HAP-1 (cell line): ENCODE measurements at places on chromosomes 12 and 14.
A peak's percentile ranks its signal among the peaks of the same experiment; 100 is the strongest.

DNA sequence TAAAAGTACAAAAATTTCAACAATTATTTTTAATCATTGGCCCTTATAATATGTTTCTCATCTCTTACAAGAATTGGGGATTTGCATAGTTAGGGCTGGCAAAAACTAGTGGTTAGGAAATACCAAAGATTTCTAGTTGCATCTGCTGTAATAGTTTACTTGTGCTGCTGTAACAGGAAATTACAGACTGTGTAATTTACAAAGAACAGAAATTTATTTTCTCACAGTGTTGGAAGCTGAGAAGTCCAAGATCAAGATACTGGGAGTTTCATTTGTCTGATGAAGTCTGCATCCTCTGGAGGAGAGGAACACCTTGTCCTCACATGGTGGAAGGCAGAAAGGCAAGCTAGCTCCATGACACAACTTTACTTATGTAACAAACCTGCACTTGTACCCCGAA is 157.0 kb downstream of the FLRT2 start:
- no peak for DNase-seq

DNA sequence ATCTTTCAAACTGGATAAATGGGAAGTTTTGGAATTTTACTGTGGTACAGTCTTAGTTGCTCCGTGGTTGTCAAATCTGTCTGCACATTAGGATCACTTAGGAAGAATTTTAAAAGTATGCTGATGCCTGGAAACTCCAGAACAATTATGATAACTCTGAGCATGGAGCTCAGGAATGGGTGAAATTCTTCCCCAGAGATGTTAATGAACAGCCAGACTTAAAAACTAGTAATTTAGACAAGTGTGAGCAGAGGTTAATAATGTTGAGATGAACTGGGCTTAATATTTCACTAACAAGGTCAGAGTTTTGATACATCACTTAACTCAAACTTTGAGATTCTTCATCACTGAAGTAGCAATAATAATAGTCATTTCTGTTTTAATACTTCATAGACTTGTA is 94.5 kb downstream of the NTS start:
- DNase-seq, result no peak

- DNase-seq, result no peak
Observed at GRCh38 chr12:47825173-47825639, 5.5 kb upstream of the HDAC7 start.

GRCh38 chr12:130876758-130877157 is 4.9 kb downstream of the RAN start:
- DNase-seq, result no peak

GRCh38 chr14:21626491-21627230 is 8.1 kb downstream of the OR10G2 start:
- no peak for DNase-seq

DNA sequence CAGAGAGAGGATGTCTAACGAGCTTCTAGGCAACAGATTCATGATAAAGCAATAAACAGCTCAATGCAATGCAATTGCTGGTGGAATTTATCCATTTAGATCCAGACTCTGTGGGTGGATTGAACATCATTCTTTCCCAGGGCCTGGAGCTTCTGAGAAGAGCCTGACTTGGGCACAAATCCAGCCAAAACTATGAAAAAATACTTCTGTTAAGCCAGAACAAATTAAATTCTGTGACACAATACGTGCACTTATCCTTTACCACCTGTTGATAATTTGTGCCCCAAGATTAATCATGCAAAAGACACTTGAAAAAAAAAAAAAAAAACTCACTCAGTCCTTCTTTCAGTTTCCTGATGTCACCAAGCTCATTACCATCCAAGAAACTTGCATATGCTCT is 446.0 kb upstream of the DCN start:
- no peak for DNase-seq

DNA sequence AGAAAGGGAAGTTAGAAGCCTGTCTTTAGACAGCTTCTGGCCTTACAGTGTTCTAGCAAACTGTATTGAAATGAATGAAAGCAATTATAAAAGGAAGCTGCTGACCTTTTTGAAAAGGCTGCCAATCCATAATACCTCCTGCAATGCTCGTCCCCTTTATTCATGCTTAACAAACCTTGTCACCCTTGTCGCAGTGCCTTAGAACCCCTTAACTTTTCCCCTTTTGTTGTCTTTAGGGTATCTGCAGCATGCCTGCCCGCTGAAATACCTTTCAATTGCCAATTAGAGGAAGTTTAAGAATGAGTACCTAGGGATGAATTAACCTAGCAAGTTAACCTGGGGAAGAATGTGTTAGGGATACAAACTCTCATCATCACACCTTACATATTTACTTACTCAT is 731.2 kb downstream of the RERGL start:
- DNase-seq, result no peak

- DNase-seq, result peak; percentile 98
Observed at GRCh38 chr12:108731105-108731865, at the start of gene CORO1C. CORO1C (minus strand) TSS chr12:108731518; CDS start chr12:108701318, 30,200 bp downstream.

DNA sequence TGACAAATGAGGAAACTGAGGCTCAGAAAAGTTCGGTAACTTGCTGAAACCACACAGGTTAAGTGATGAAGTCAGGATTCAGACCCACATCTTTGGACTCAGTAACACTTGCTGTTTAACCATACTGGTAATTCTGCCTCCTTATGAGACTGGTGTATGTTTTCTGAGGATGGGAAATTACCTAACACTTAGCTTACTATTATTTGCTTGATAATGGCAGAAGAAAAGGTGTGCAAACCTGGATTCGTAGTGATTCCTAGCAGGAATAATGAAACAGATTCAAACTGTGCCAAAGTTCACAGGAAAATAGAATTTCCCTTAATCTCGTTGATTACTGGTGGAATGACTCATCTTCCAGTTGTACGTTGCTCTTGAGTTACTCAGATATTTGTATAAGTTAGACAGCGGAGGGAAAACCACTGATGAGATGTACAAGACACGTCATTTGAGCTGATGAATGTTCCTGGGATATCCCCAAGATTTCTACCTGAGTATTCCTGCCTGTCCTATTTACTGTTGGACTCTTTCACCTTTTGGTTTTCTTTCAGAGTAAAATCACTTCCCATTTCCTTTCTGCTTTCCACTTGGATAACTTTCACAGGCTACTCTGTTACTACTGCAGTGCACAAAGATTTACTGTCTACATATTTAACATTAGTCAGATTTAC is 37.5 kb downstream of the PRORP start:
- DNase-seq, result no peak
